ENCODE measurements at places on chromosomes 4 and X.

- DNase-seq = no peak
These were observed 384.6 kb upstream of the IGFBP7 start for GRCh38 chr4:57494821-57495220.

- DNase-seq = no peak
These were observed 354.1 kb downstream of the TEX13C start for GRCh38 chrX:125673758-125674157.

GRCh38 chrX:7139202-7140081 is 8.1 kb upstream of the STS start:
- DNase-seq = no peak

DNA sequence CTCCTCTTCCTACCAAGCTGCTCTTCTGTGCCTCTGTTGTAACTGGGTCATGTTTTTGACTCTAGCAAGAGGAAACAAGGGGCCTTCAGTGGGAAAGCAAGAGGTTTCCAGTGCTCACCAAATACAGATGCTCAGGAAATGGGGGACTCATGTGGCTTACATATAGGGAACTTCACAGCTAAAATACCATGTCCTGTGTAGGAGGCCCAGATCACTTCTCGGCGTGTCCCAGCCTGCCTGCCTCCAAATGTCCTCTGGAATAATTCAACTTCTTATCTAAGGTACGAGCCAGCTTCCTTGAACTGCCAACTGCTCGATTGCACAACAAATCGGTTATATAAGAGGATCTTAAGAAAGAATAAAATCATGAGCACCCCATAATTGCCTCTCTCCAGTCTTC is 161.3 kb downstream of the KIT start:
- no peak for DNase-seq

- DNase-seq = no peak
These were observed 48.6 kb upstream of the CLDN24 start for GRCh38 chr4:183370786-183371185.

- DNase-seq = no peak
These were observed 148.9 kb downstream of the ADAM29 start for GRCh38 chr4:175066923-175067627.

- DNase-seq = no peak
These were observed 219.4 kb upstream of the RADX start for GRCh38 chrX:106392346-106392745.

GRCh38 chr4:138815811-138816210 is 199.8 kb upstream of the NOCT start:
- DNase-seq = no peak

DNA sequence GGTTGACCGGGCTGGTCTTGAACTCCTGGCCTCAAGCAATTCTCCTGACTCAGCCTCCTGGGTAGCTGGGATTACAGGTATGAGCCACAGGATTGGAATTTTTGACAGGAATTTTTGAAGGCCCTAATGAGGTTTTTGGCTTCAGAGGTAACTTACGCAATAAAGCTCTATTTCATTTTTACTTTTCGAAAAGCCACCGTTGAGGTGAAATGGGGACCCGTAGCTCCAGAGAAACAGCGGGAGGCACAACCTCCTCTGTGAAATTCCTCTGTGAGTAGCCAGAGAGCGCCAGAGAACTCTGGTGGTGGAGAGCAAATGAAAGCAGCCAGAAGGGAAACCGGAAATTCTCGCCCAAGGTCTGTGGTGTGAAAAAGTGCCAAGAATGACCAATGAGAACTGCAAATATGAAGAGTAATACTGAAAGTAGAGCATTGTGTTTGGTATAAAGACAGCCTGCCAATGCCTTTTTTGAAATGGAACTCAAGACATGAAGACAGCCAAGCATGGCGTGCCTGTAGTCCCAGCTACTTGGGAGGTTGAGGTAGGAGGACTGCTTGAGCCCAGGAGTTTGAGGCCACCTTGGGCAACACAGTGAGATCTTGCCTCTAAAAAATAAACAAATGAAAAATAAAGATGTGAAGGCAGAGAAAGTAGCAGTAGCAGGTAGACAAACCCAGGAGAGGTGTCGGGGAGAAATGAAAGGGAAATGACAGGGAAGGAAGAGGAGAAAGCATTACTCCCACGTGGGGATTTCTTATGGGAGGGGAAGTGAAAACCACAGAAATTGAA is 33.0 kb upstream of the TMEM131L start:
- peak; percentile 70 for DNase-seq

DNA sequence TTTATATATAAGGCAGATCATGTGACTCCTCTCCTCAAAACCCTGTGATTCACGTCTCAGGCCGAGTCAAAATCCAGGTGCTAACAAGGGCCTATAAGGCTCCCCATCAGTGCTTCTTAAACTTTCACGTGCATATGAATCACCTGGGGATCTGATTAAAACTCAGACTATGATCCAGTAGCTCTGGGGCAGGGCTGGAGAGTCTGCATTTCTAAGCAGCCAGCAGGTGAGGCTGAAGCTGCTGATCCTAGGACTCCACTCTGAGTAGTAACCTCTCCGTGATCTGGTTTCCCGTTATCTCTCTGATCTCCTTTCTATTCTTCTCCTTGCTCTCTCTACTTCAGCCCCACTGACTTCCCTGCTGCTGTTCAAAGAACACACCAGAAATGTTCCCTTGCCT is 252.4 kb upstream of the RPS6KA3 start:
- DNase-seq = no peak

GRCh38 chrX:40154853-40155588 is 57.3 kb upstream of the BCOR start:
- peak; percentile 80 for DNase-seq

- no peak for DNase-seq
These were observed 100.2 kb downstream of the PDLIM5 start for GRCh38 chr4:94551643-94552564.

- DNase-seq = no peak
These were observed 93.9 kb upstream of the IL13RA1 start for GRCh38 chrX:118633530-118633929.

DNA sequence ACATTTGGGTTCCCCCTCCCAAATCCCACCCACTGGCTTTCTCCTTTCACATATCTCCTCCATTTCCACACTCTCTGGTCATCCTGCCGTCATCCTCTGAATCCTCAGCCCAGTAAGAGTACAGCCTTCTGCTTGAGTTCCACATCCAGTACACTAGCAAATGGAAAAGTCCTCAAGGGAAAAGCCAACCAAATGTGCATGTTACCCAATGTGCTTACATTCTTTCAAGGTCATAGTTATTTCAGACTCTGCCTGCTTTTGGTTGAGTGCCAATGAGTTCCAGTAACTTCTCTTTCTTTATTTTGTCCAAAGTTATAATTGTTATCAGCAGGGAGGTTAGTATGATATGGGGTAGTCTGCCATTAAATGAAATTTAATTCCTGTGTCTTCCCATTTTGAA is 78.1 kb downstream of the SRPX start:
- no peak for DNase-seq
